Kidney tubule cell (primary cell): ENCODE measurements at places on chromosomes 5 and 9.

DNA sequence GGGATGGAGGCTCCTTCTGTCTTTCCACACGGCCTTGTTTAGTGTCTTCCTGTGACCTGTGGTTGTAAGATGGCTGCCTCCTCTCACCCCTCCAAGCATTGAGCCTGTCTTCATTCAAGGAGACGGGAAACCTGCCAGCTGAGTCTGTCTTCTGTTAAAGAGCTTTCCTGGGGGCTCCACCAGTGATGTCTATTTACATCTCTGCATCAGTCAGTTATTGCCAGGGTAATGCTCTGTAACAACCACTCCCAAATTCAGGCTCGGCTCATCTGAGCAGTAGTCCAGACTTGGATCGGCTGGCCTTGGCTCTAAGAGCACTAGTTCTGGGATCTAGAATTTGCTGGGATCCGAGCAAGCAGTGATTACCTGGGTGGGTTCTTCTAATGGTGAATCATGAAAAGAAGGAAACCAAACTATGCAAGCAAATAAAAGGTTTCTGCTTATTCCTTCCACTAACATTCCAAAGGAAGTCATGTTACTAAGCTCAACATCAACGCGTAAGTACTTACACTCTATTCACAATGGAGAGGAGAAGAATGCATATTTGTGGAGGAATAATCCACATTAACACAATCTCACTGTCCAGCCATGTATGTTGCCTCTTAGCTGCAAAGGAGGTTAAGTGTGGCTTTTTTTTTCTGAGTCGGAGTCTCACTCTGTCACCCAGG, 61.7 kb downstream of the GALNT12 start:
- DNase-seq: no peak

- DNase-seq: no peak
Measured at GRCh38 chr5:1782385-1783215, 17.0 kb downstream of the MRPL36 start.

- DNase-seq: no peak
Measured at GRCh38 chr5:132222649-132223038, 5.0 kb downstream of the P4HA2 start.

DNA sequence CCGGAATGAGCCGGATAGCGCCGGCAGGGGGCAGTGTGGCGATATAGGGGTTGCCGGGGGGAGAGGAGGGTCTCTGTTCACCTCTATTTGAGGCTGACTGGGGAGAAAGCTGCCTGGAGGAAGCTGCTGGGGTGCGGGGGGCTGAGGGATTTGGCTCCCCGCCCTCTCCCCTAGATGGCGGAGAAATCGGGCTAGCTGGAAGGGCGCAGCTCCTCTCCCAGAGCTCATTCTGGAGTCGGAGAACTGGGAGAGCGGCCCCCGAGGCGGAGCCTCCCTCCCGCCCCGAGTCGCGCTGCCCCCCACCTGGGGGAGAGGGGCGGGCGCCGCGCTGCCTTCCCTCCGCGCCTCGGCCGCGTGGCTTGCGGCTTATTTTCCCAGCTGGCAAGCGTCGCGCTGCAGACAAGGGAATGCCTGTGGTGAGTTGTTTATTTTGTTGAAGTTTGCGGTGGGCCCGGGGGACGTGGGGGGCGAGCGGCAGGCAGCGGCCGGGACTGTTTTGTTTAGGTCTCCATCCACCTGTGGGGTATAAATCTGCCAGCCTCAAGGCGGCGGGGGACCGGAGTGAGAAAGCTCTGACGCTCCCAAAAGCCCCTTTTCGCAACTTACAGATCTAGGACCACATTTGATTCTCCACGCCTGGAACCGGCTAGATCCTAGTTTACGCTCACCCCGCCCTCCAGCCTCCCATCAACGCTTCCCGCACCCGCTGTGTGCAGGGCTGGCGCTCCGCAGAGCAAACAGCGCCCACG, 4.1 kb upstream of the RGMB start:
- peak; percentile 50 for DNase-seq

DNA sequence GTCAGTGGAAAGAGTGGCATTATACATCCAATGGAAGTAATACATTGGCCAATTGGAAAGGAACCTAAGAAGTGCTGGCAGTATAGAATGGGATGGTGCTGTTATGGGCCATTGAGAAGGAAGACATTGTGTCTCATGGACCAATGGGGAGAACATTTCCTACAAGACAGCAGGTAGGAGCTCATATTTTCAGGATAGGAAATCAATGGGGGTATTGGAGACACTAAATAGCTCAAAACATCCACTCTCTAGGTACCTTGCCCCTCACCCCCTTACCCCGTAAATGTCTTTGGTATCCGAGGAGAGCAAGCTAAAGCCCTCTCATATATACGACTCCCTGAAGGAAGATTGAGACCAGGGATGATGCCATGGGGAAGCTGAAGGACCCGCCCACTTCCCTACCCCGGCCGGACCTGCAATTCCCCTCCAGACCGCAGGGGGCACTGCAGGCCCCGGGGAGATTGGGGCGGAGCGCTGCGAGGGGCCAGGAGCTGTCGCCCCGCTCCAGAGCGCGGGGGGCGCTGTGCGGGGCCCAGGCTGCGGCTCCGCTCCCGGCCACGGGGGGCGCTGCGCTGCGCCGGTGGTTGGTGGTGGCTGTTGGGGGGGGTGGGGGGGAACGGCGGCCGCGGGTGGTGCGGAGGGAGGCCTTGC, at the start of gene KDM3B:
Gene KDM3B (plus strand): TSS at position 615 of the 651 bp plus-strand sequence. CDS start 111 bp downstream, outside the sequence.
- peak; percentile 89 for DNase-seq

DNA sequence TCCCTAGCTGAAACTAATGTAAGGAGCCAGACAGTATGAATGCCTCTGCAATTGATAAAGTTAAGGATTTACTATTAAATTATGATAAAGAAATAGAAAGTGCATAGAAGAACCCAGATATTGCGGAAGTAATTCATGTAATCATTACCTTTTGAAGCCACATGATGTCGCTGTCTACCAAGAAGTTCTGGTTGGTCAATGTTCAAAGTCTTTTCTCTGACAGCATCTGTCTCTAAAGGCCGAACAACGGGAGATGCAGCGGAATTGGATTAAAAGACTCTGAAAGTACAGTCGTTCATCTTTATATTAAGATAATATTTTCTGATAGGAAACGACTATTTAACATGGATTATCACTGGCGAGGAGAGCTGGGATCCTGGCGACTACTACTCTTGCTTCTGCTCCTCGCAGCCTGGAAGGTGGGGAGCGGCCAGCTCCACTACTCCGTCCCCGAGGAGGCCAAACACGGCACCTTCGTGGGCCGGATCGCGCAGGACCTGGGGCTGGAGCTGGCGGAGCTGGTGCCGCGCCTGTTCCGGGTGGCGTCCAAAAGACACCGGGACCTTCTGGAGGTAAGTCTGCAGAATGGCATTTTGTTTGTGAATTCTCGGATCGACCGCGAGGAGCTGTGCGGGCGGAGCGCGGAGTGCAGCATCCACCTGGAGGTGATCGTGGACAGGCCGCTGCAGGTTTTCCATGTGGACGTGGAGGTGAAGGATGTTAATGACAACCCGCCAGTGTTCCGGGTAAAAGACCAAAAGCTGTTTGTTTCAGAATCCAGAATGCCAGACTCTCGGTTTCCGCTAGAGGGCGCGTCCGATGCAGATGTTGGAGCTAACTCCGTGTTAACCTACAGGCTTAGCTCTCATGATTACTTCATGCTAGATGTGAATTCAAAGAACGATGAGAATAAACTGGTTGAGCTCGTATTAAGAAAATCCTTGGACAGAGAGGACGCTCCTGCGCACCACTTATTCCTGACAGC, at the start of gene PCDHA8:
Gene PCDHA8 (plus strand): TSS at position 210 of the 985 bp plus-strand sequence. CDS start 135 bp downstream, at position 345.
- DNase-seq: peak; percentile 17
